ENCODE measurements at places on chromosomes 5 and 9. TPM values are rescaled to one million over a fixed set of nuclear protein-coding genes. Genes with fewer than 3 reads are reported as not detected.

Gene PPIC
- 5.0 TPM for total RNA-seq

DNA sequence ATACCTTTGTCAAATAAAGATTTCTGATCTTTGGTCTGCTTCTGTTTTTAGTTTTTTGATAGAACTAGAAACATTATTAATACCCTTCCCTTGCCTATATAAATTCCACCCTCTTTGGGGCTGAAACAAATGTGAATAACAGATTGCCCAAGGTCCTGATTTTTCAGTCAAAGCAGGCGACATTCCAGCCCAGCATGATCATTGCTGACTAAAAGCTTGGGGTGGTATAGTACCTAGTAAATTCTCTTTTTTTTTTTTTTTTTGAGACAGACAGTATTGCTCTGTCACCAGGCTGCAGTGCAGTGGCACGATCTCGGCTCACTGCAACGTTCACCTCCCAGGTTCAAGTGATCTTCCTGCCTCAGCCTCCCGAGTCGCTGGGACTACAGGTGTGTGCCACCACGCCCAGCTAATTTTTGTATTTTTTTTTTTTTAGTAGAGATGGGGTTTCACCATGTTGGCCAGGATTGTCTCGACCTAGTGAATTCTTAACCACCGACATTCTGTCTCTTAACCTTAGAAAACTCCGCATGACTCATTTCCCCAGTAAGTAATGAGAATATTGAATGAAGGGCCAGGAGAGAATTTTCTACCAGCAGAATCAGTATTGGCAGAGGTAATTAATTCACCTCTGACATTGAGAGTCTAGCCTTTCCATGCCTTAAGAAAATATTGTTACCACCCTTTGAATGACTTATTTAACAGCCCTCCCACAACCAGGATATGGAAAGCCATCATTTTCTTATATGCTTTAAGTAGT, 226.4 kb downstream of the GNA14 start:
- no peaks in the 10 kb centered on the region for H3K4me1 ChIP-seq
- DNase-seq = no peak
- no peak overlapping the region for H3K4me3 ChIP-seq
- H3K36me3 ChIP-seq = no peaks in the 10 kb centered on the region

GRCh38 chr9:92976431-92976830, 29.1 kb downstream of the FGD3 start:
- H3K27ac ChIP-seq = no peak overlapping the region
- H3K27me3 ChIP-seq = no peaks in the 10 kb centered on the region
- no peaks in the 10 kb centered on the region for H3K36me3 ChIP-seq
- DNase-seq = no peak
- no peaks in the 10 kb centered on the region for H3K4me1 ChIP-seq

GRCh38 chr9:134709512-134710270, 68.1 kb downstream of the COL5A1 start:
- no peaks in the 10 kb centered on the region for H3K4me1 ChIP-seq
- no peaks in the 10 kb centered on the region for H3K36me3 ChIP-seq
- no peaks in the 10 kb centered on the region for H3K27me3 ChIP-seq
- no peak for DNase-seq
- H3K27ac ChIP-seq = no peak overlapping the region
- H3K4me3 ChIP-seq = no peak overlapping the region

- H3K4me3 ChIP-seq = no peak overlapping the region
- H3K27me3 ChIP-seq = no peaks in the 10 kb centered on the region
- H3K36me3 ChIP-seq = no peaks in the 10 kb centered on the region
- H3K4me1 ChIP-seq = no peaks in the 10 kb centered on the region
- H3K27ac ChIP-seq = no peak overlapping the region
Observed at GRCh38 chr5:157961896-157962590, 103.1 kb upstream of the CLINT1 start.

- H3K36me3 ChIP-seq = no peaks in the 10 kb centered on the region
- H3K4me3 ChIP-seq = no peak overlapping the region
- H3K27me3 ChIP-seq = no peaks in the 10 kb centered on the region
- no peaks in the 10 kb centered on the region for H3K4me1 ChIP-seq
- no peak for DNase-seq
- no peak overlapping the region for H3K27ac ChIP-seq
Observed at GRCh38 chr9:1759771-1760300, 255.3 kb upstream of the SMARCA2 start.

- no peak for DNase-seq
- no peak overlapping the region for H3K4me3 ChIP-seq
- H3K27me3 ChIP-seq = no peaks in the 10 kb centered on the region
- H3K4me1 ChIP-seq = no peaks in the 10 kb centered on the region
- no peak overlapping the region for H3K27ac ChIP-seq
Observed at GRCh38 chr9:21919377-21920362, 74.5 kb downstream of the CDKN2A start.

Gene ATP10B
- total RNA-seq = 112 TPM

Gene BARHL1
- total RNA-seq = not detected

Gene IFNA13
- total RNA-seq = not detected

Gene TNFSF8
- 2.1 TPM for total RNA-seq

Gene PCDHA13
- total RNA-seq = not detected

GRCh38 chr5:145743396-145744061, 91.6 kb downstream of the PRELID2 start:
- DNase-seq = no peak
- H3K27me3 ChIP-seq = no peaks in the 10 kb centered on the region
- H3K4me3 ChIP-seq = no peak overlapping the region
- H3K27ac ChIP-seq = no peak overlapping the region
- H3K4me1 ChIP-seq = no peaks in the 10 kb centered on the region

- H3K27ac ChIP-seq = no peak overlapping the region
- DNase-seq = no peak
- no peaks in the 10 kb centered on the region for H3K27me3 ChIP-seq
- H3K4me1 ChIP-seq = no peaks in the 10 kb centered on the region
- H3K4me3 ChIP-seq = no peak overlapping the region
- H3K36me3 ChIP-seq = no peaks in the 10 kb centered on the region
Observed at GRCh38 chr5:135053989-135054388, 20.0 kb upstream of the PITX1 start.

Gene EPB41L4B
- total RNA-seq = 71.4 TPM

Gene GABRA6
- not detected for total RNA-seq

DNA sequence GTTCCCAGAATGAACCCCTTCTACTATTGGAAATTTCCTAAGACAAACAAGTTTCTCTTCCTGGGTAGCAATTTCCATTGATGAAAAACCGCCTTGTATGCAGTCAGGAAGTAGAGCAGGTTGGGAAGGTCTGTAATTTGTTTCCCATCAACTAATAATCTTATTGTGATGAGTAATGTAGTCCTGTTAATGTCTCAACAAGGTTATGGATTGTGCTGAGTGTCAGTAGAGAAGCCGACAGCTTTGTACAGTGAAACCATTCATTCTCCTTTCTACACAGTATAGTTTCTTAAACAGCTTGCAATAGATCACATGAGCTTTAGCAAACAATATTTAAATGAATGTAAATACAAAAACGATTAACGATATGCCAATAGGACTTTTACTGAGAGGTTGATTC, 355.4 kb upstream of the WWC1 start:
- H3K36me3 ChIP-seq = no peaks in the 10 kb centered on the region
- no peak overlapping the region for H3K27ac ChIP-seq
- no peaks in the 10 kb centered on the region for H3K4me1 ChIP-seq
- no peak for DNase-seq
- no peak overlapping the region for H3K4me3 ChIP-seq

Gene ADCY2
- total RNA-seq = 7.8 TPM

DNA sequence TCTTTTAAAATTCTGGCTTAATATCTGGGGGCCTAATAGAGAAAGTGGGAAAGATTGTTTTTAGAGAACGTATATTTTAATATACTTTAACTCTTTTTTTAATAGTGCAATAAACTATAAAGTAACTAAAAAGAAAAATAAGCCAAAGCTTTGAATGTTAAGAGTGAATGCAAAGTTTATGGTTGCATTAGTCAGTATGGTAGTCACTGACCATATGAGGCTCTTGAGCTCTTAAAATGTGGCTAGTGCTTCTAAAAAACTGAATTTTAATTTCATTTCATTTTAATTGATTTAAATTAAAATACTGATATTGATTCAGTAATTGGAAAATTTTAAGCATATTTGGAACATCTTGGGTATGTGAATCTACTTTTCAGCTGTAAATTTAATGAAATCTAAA, 310.7 kb downstream of the PJA2 start:
- DNase-seq = no peak
- H3K4me1 ChIP-seq = no peaks in the 10 kb centered on the region

Gene GRAMD2B
- total RNA-seq = 135 TPM

GRCh38 chr9:131324736-131325679, 35.5 kb downstream of the PLPP7 start:
- H3K36me3 ChIP-seq = no peaks in the 10 kb centered on the region
- no peaks in the 10 kb centered on the region for H3K4me1 ChIP-seq
- no peak overlapping the region for H3K27ac ChIP-seq
- H3K4me3 ChIP-seq = no peak overlapping the region

Gene ADGRV1
- 6.5 TPM for total RNA-seq

Gene IL13
- not detected for total RNA-seq

- peaks cover 17% of the 10 kb centered on the region for H3K4me1 ChIP-seq
- H3K36me3 ChIP-seq = no peaks in the 10 kb centered on the region
- H3K27me3 ChIP-seq = no peaks in the 10 kb centered on the region
- no peak overlapping the region for H3K27ac ChIP-seq
- no peak overlapping the region for H3K4me3 ChIP-seq
Observed at GRCh38 chr9:128124873-128125579, 2.5 kb downstream of the PTGES2 start.

DNA sequence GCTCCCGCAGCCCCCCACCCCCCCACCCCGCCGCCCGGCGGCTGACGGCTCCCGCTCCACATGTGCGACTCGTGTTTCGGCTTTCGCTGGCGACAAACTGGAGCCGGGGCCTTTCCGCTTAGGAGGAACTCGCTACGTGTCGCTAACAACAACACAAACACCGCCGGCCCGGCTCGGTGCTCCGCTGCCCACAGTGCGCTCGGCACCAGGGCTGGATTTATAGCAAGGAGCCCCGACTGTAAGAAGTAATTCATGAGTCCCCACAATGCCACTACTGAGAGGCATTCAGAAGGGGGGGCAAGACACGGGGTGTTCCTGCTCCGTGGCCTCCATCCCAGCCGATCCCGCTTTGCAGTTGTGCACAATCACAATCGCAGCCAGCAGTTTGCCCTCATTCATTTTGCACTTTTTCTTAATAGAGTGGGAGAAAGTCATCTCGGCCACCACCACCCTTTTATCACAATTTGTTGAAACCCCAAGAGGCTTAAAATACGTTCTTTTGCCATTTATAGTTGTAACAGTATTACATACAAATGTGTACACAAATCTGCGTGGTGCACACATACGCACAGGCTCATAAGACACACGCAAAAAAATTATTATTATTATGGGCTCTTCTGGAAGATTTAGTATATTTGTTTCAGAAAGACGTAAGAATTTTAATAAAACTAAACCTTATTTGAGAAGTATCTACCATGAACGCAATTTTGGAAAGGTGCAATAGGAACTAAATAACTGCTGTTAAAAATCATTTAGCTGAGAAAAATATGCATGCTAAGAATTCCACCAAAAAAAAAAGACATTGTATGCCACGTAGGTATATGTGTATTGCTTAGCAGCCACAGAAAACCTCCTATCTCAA, 48.1 kb downstream of the EBF1 start:
- no peaks in the 10 kb centered on the region for H3K4me1 ChIP-seq
- no peaks in the 10 kb centered on the region for H3K27me3 ChIP-seq

- no peak for DNase-seq
- no peak overlapping the region for H3K4me3 ChIP-seq
- no peaks in the 10 kb centered on the region for H3K27me3 ChIP-seq
- H3K36me3 ChIP-seq = no peaks in the 10 kb centered on the region
- no peaks in the 10 kb centered on the region for H3K4me1 ChIP-seq
Observed at GRCh38 chr9:18489861-18490260, 15.9 kb downstream of the ADAMTSL1 start.

DNA sequence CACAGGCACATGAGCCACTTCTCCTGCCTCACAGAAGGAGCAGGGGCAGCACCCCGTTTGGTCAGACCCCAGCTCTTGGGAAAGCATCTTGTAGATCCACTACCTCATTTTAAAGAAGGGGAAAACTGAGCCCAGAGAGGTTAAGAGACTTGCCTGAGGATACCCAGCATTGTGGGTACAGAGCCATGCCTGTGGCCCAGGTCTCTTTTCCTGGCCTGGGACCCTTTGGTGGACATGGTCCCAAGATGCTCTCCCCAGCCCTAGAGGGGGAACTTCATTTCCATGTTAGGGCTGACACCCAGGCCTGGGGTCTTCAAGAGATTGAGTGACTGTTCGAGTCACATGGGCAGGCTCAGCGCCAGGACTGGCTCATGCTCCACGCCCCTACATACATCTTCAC, 64.2 kb downstream of the NEK6 start:
- H3K27ac ChIP-seq = no peak overlapping the region
- no peaks in the 10 kb centered on the region for H3K27me3 ChIP-seq
- no peak overlapping the region for H3K4me3 ChIP-seq
- no peak for DNase-seq
- H3K36me3 ChIP-seq = no peaks in the 10 kb centered on the region

GRCh38 chr5:89303033-89303480, 420.1 kb upstream of the MEF2C start:
- no peaks in the 10 kb centered on the region for H3K27me3 ChIP-seq
- no peak overlapping the region for H3K4me3 ChIP-seq
- H3K4me1 ChIP-seq = no peaks in the 10 kb centered on the region
- DNase-seq = no peak
- H3K27ac ChIP-seq = no peak overlapping the region

DNA sequence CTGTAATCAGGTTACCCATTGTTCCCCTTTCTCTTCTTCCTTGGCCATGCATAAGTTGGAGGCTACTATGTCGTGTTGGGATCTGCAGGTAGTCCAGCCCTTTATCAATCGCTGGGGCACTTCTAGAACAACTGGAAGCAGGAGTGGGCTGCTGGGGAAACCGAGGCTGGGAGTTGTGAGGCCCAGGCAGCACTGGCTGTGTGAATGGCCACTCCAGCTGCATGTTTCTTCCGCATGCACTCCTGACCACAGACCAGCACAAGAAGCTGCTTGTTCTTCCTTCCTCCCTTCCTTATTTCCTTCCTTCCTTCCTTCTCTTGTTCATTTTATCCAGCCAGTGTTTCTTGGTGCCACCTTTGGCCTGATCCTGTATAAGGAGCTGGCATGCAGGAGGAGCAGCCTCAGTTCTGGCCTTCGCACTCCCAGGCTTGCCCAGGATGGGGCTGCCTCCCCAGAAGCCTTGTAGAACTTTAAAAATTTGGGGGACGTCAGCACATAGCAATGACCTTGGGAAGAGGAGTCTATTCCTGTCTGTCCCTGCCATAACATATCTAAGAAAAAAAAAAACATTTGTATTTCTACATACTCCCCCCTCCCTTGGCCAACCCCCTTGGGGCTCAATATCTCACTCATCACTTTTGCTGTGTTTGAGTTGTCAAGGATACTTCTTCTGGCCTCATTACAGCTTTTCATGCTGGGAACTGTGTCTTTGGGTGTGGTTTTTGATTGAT, 20.8 kb upstream of the CXCL14 start:
- no peak overlapping the region for H3K4me3 ChIP-seq
- DNase-seq = no peak
- H3K27ac ChIP-seq = no peak overlapping the region

- no peak for DNase-seq
- no peaks in the 10 kb centered on the region for H3K36me3 ChIP-seq
- no peaks in the 10 kb centered on the region for H3K4me1 ChIP-seq
- no peak overlapping the region for H3K27ac ChIP-seq
- H3K4me3 ChIP-seq = no peak overlapping the region
- no peaks in the 10 kb centered on the region for H3K27me3 ChIP-seq
Observed at GRCh38 chr9:36935768-36936497, 98.1 kb downstream of the PAX5 start.

Gene OR5C1
- not detected for total RNA-seq

Gene TGFBI
- 56.9 TPM for total RNA-seq

- DNase-seq = no peak
- peak overlapping the region; percentile 19 for H3K4me3 ChIP-seq
- H3K36me3 ChIP-seq = no peaks in the 10 kb centered on the region
- H3K27ac ChIP-seq = peak overlapping the region; percentile 92
- H3K4me1 ChIP-seq = peaks cover 5% of the 10 kb centered on the region
- no peaks in the 10 kb centered on the region for H3K27me3 ChIP-seq
Observed at GRCh38 chr9:120924698-120925534, 1.7 kb downstream of the TRAF1 start.

Gene SLC46A2
- total RNA-seq = not detected

Gene ORM2
- not detected for total RNA-seq

Gene OR1L8
- not detected for total RNA-seq

Measured in Peyer's patch (tissue), 4 donors.